ENCODE measurements at places on chromosomes 3 and 15. TPM values are rescaled to one million over a fixed set of nuclear protein-coding genes. Genes with fewer than 3 reads are reported as not detected.

TMEM212 gene
- total RNA-seq = not detected

ATP8B4 gene
- total RNA-seq = 6.8 TPM

NMB gene
- 2.8 TPM for total RNA-seq

SUCNR1 gene
- total RNA-seq = not detected

MOBP gene
- total RNA-seq = not detected

NEDD4 gene
- 8.7 TPM for total RNA-seq

HRH1 gene
- total RNA-seq = 0.27 TPM

Measured in activated CD4-positive, alpha-beta T cell treated with anti-CD3 and anti-CD28 coated beads, Interleukin-2, amount 10 ng/mL, durations not matched to agents 7 days and 5 days (primary cell).